T-helper 2 cell (primary cell): ENCODE measurements at places on chromosomes 12 and 14.

DNA sequence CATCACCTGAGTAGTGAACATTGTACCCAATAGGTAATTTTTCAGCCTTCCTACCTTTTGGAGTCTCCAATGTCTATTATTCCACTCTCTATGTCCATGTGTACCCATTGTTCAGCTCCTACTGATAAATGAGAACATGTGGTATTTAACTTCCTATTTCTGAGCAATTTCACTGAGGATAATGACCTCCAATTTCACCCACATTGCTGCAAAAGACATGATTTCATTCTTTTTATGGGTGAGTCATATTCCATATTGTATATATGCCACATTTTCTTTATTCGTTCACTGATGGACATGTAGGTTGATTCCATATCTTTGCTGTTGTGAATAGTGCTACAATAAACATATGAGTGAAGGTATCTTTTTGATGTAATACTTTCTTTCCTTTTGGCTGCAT lies 16.4 kb upstream of the BTG1 start:
- no peak for DNase-seq

DNA sequence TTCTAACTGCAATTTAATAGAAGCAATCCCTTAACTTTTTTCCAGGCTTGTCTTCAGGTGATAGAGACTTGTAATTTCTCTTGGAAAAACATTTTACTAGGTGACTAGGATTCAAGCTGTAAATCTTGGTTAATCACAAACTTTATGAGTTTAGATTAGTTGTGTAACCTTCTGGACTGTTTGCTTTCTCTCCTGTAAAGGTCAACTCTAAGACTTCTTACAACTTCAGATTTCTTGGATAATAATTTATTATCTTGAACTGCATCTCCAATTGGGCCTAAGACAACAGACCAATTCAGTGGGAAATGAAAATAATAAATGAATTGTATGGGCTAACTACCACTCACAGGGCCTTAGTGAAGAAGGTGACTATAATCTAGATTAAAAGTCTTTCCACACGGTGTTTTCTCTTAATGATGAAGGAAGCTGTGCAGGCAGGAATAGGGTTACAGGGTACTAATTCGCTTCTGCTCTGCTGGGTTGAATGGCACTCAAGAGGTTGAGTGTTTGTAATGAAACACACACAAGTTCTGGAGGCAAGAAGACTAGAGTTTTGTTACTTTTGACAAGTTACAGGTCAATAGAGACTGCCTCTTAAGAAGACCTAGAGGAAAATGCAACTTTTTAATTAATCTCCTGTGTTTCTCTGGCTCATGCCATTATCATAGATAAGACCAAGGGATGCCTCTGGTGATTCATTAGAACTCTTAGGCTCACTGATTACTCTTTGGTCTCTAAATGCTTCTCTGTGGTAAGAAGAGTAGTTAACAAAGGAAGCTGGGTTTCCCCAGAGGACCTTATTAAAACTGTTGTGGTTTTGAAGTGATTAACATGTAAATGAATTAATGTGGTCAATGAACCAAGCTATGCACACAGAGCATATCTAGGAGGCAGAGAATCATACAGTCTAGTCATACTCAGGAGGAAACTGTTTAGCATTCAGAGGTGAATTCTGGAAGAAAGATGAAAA lies 30.0 kb upstream of the OR4E1 start:
- DNase-seq: no peak

GRCh38 chr12:1497161-1497560 lies 97.2 kb downstream of the FBXL14 start:
- no peak for DNase-seq

- no peak for DNase-seq
Measured at GRCh38 chr14:74140374-74140850, 55.7 kb downstream of the LIN52 start.

DNA sequence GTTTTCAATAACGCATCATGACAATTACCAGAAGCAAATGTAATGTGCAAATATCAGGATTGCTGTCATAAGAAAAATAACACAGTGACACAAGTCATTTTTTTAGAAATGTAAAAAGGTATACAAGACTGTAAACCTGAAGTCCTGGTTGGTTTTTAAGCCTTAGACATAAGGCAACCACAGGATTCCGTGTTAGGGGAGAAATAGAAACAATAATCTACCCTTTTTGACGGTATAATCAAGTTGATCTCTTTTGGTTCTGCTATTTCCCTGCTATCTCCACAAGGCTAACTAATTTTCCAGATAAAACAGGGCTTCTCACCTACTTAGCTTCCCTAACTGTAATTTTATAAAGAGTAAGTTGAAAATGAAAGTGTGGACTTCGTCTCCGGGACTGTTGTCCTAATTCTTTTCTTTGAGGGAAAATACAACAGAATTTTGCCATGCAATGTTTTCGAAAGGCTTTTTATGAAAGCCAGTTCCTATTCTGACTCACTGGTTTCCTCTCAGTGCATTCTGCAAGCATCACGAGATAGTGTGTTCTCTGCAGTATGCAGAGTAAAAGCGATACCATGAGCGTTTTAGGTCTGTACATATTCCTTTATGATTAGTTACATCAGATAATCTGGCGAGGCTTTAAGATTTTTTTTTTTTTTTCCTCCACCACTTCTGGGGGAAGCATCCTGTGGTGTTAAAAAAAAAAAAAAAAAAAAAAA lies 10.6 kb downstream of the MYO1H start:
- no peak for DNase-seq

DNA sequence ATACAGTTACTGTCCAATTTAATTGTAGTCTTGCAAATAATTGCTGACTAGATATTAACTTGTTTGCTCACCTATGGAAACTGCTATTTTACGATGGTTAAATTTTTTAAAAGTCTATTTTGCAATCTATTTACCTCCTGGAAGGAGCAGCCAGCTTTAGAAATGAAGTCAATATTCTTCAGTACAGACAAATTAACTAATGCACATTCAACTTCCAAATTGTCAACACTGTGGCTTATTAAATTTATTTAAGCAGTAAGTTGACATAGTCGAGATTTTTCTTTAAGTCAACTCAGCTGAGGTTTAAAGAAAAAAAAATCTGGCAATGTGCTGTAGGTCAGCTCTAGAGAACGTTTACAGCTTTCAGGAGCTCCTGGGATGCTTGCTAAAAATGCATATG lies 221.2 kb downstream of the SSPN start:
- DNase-seq: no peak
